SHP77 (cell line): ENCODE measurements at places on chromosomes 3 and 15.

DNA sequence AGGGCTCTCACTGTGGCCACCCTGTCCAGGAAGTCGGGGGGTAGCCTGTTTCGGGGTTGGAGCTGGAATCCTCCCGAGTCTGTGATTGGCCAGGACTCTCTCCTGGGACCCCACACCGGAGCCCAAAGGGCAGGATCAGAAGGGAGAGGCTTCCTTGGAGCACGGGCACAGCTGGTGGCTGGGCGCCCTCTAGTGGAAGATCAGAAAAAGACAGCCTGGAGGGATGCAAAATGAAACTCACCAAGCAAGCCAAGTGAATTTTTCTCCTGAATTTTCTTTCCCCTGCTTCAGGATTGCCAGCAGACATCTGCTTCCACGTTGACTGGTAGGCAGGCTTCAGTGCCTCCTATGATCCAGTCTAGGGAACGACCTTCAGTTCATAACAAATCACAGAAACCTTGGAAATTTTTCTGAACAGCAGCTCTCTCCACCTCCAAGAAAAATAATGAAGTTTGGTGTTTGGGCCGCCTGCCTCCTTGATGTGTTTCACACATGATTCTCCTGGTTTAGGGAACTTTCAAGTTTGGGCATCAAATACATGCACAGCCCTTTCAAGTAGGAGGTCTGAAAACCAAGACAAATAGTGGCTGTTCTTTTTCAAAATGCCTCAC, 224.6 kb downstream of the VPS13C start:
- peak; percentile 59 for DNase-seq

DNA sequence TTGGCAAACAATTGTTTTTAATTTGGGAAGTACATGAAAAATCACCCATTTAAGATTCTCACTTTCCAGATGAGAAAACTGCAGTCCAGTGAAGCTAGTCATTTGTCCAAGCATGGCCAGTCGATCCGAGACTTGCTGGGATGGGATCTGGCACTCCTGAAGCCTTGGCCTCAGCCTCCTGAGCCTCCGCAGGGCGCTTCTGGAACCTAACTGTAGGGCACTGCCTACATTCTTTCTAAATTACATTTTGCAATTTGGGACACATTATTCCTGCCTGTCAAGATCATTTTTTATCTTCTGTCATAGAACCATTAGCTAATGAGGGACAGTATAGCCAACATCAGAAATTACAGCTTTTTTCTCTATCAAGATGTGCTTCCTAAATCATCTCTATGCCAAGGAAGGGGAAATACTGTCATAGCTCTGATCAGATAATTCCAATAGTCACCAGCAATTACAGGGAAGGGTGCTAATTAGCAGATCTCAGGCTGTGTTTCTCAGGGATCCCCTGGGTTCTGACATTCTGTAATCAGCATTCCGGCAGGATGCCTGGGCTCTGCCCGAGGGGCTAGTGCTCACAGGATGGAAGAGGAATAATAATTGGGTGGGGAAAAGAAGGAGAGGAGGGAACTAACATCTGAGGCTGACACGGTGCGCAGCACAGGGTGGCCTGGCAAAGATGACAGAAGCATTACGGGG, 28.3 kb downstream of the ANAPC13 start:
- DNase-seq: no peak

DNA sequence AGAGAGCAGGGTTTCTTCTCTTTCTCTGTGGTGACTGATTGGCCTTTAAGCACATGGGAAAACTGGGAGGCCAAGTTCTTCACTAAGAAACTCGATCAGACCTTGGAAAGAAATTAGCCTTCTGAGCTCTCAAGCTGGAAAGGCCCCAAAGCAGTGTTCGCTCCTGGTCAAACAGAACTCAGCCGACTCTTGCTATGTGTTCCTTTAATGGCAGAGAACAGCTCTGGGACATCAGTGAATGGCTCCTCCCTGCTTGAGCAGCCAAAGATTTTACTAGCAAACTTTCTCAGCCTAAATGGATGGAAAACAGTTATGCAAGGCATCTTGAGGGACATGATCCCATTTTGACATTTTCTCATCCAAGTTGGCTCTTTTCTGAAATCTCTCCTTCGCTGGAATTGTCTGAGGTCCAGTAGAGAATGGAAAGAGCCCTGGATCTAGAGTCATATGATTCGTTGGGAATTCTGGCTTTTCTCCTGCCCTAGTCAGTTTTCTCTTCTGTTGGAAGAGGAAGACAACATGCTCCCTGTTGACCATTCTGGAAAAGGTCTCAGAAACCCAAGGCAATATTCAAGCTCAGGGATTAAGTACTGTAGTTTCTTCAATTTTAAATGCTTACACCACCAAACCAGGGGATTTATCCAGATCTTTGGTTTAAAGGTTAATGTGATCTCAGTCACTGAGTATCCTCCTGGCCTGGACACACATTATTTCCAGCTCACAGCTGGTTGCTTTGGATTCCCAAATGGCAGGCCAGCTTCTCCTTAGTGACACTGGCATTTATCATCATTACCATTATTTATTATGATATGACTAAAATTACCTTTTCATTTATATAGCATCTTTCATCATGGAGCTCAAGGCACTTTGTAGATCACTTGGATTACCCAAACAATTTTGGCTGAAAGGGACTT, 319.6 kb downstream of the AGBL1 start:
- DNase-seq: no peak

GRCh38 chr15:40472171-40472727, 1.5 kb downstream of the CHST14 start:
- no peak for DNase-seq

- no peak for DNase-seq
Observed at GRCh38 chr3:171351676-171352075, 108.5 kb downstream of the TNIK start.

GRCh38 chr3:71984843-71985613, 200.1 kb upstream of the PROK2 start:
- DNase-seq: no peak

DNA sequence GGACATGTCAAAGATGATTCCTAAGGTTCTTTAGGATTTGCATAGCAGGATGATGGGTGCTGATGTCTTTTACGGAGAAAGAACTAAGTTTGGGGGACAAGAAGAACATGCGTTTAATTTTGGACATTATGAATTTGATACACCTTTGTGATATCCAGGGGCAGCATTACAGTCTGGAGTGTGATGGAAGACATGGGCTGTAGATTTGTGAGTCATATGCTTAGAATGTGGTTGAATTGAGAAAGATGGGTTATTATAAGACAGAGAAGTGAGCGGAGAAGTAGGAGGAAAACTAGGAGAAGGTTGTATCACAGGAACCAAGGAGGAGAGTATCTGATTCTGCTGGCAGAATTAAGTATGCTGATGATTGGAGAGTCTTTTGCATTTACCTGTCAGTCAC, 20.6 kb downstream of the NEO1 start:
- DNase-seq: no peak

- no peak for DNase-seq
Observed at GRCh38 chr3:42174679-42175385, 83.7 kb downstream of the TRAK1 start.

- DNase-seq: no peak
Observed at GRCh38 chr15:58361273-58361759, 70.5 kb upstream of the LIPC start.

DNA sequence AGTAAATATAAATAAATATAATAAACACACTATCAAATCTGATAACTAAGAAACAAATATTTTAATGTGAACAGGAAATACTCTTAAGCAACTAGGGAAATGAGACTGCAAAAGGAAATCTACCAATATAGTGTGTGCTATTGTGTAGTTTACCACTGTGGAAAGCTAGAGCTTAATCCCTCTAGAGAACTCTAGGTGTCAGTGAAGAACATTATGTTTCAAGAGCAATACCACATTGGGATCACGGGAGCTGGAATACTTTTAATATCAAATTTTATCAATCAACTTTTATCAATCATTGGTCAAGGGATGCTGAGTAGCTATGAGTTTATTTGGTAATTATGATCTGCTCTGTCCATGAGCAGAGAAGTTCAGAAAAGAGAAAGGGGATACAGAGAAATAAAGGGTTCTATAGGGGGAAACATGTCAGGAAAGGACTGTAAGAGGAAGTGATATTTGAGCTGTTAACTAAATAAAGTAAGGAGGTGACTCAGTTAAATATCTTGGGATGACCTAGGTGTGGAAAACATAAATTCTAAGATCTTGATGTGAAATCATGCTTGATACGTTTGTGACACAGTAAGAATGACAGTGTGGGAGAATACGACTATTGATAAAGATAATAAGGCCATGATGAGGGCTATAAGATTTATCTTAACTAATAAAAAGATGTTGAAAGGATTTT, 762.2 kb upstream of the ALCAM start:
- DNase-seq: no peak

- no peak for DNase-seq
Observed at GRCh38 chr15:63991706-63992105, 54.6 kb downstream of the DAPK2 start.

DNA sequence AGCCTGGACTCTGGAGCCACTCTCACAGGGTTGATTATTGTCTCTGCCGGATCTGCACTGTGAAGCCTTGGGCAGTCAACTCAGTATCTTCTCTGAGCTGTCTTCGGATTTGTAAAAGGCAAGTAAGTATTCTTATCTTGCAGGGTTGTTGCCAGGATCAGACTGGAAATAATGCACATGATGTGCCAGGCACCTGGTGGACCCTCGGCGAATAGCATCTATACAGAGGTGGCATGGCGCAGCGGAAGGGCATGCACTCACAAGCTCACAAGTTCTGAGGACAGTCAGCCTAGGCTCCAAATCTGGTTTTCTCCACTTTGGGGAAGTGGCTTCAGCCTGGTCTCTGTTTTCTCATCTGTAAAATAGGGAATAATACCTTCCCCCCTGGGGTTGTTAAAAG, 113.9 kb downstream of the SRGAP3 start:
- no peak for DNase-seq

- no peak for DNase-seq
Observed at GRCh38 chr3:40782111-40782721, 257.5 kb downstream of the ZNF621 start.

DNA sequence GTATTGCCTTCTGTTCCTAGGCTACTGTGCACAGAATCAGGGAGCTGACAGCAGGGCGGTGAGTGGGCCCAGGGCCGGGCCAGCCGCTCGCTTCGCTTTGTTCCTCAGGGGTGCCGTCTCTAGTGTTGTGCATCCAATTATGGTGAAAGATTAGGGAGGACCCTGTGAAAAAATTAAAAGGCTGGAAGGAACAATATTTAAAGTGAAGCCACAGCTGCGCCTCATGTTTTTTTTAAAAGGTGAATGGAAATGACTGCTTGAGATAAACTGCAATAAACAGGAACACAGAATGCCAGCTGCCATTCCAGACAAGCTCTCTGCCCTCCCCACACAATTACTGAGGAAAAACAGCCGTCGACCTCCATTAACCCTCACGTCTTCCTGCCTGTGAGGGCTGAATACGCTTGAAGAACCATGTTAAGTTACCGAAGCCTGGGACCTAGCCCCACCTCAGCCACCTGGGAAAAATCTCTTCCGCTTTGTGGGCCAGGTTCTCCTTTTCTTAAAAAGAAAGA, 132.0 kb upstream of the IL12A start:
- DNase-seq: no peak
